ENCODE measurements at places on chromosomes 6 and 20. TPM values are rescaled to one million over a fixed set of nuclear protein-coding genes. Genes with fewer than 3 reads are reported as not detected.

SLPI gene
- 1.8 TPM for total RNA-seq

POU5F1 gene
- 0.69 TPM for total RNA-seq

SLA2 gene
- total RNA-seq = 0.19 TPM

DNA sequence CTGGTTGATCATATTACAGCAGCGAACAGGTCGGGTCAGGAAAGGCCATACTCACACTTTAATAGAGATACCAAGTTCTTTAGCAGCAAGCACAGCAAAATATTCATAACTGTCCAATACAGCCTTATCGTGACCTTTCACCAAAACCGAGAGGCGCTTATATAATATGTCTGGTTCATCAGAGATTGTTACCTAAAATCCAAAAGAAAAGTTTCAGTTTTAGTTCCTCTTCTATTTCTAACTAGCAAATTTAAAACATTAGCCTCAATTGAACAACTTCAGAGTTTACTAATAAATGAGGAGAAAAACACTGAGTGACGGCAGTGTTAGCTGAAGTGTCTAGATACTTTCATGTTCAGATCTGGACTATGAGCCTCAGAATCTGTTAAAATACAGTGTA, 5.9 kb downstream of the MRPS10 start:
- DNase-seq = no peak

RIPPLY2 gene
- not detected for total RNA-seq

DNA sequence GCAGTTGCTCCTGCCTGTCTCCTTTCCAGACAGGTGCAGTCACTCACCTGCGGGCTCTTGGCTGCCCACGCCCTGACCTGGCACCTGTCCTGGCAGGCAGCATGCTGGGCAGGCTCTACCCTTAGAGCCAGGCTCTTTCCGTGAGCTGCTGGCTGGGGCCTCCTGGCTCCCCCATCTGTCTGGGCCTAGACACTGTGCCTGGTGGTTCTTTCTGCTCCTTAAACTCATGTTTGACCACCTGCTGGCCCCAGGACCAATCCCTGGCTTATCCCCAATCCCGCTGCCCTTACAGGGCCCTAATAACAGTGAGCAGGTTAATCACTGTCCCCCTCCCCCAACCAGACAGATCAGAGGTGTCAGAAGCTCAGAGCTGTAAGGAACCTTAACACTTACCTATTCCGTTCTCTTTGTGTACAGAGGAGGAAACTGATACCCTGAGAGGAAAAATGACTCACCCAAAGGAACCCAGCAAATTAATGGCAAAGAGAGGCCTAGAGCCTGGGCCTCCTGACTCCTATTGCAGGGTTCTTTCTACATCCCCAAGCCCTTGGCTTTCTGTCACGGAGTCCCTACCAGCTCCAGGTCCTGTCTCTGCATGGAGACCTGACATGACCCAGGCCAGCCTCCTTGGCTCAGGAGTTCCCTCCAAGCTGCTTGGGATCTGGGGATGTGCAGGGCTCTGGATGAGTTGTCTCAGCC, 54.7 kb downstream of the RAB44 start:
- no peak for DNase-seq

DNA sequence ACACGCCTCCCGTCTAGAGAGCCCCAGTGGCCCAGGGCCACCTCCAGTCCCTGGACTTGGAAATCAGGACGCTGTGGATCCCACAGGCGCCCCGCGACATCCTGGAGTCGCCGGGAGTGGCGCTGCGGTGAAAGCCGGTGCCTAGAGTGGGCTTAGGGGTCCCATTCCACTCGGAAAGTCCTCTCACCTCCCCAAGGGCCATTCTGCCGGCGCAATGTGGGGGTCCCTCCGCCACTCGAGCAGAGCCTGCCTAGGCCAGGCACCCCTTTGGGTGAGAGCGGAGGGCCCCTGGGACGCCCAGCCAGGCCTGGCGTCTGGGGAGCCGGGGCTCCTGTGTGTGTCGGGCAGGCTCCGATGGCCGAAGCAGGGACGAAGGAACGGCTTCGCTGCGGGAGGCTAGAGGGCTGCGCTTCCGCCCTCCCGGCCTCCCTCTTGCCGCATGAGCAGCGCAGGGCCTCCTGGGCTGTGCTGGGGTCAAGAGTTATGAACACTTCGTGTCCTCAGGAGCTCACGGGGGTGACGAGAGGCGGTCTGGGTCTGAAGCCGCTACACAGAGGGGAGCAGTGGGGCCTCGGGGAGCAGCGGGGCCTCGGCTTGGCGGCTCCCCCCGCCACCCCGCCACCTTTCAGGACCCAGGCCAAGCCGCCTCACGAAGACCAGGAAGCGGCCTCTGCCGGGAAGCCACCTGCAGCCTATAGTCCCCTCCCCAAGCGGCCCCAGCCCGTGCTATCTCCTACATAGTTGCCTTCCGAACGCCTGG, 13.6 kb downstream of the POU3F2 start:
- DNase-seq = no peak

- DNase-seq = no peak
Observed at GRCh38 chr20:51097351-51098120, 74.6 kb upstream of the KCNG1 start.

HRH3 gene
- not detected for total RNA-seq

- no peak for DNase-seq
Observed at GRCh38 chr6:142820338-142821051, 124.5 kb downstream of the HIVEP2 start.

PRSS35 gene
- 0.36 TPM for total RNA-seq

FAM209A gene
- not detected for total RNA-seq

SLC12A5 gene
- total RNA-seq = not detected

SLC44A4 gene
- total RNA-seq = 0.08 TPM

DNA sequence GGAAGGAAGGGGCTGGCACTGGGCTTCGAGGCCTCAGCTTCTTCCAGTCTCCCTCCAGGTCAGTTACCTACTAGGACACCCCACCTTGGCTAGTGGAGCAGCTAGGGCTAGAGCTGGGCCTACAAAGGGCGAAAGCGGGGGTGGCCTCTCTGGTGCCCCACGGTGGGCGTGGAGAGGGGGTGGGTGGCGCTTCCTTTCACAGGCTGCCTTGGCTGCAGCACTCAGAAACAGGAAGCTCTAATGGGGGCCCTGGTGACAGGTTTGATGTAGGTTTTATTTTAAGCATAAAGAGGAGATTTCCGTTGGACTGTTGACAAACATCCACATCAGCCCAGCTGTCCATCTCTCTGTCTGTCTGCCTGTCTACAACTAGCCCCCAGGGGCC, 13.4 kb downstream of the FAM110A start:
- DNase-seq = no peak

STX11 gene
- total RNA-seq = 6.8 TPM

THBS2 gene
- 6.9 TPM for total RNA-seq

- DNase-seq = no peak
Observed at GRCh38 chr6:34973547-34974248, 84.6 kb downstream of the ANKS1A start.

PRL gene
- total RNA-seq = not detected

GRCh38 chr20:44223721-44224120, 13.2 kb upstream of the OSER1 start:
- DNase-seq = no peak

DNA sequence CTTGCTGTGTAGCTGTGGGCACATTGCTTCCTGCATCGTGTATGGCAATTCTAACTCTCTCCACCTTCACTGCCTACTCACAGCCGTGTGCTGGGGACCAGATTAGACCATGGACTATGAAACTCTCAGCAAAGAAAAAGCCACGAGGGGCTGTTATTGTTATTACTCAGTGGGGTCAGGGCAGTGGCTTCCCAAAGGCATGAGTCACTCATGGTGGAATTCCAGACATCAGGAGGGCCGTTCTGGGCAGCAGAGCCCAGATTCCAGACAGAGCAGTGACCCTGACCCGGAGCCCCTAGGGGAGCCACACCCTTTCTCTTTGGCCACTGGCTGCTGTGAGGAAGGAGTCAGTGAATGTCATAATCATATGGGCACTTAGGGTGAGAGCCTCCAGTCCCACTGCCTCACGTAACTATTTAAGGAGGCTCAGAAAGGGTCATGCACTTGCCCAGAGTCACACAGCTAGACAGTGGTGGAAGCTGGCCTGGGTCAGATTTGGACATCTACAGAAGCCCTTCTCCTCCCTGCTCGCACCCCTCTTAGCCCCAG, 22.2 kb upstream of the CCN5 start:
- peak; percentile 78 for DNase-seq

DNA sequence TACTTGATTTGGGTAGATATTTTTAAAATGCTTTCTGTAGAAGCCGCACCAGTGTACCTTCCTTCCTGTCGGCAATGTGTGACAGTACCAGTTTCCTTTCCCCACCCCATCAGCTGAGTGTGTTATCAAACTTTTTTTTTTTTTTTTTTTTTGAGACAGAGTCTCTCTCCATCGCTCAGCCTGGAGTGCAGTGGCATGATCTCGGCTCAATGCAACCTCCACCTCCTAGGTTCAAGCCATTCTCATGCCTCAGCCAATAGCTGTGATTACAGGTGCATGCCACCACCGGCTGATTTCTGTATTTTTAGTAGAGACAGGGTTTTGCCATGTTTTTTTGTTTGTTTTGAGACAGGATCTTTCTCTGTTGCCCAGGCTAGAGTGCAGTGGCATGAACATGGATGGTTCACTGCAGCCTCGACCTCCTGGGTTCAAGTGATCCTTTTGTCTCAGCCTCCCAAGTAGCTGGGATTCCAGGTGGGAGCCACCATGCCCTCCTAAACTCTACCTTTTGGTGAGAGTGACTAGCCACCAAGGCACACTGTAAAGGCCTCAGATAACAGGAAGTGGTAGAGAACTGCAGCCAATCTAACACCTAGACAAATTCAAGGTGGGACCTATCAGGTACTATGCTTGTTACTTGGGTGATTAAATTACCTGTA, 26.5 kb upstream of the ZBTB22 start:
- no peak for DNase-seq

- DNase-seq = no peak
Observed at GRCh38 chr6:169921217-169921616, 169.8 kb downstream of the ERMARD start.

FUT9 gene
- not detected for total RNA-seq

TNFRSF21 gene
- total RNA-seq = 6.3 TPM

FERMT1 gene
- total RNA-seq = 0.63 TPM

GRCh38 chr6:127291495-127291894, 24.8 kb downstream of the RNF146 start:
- no peak for DNase-seq

DNA sequence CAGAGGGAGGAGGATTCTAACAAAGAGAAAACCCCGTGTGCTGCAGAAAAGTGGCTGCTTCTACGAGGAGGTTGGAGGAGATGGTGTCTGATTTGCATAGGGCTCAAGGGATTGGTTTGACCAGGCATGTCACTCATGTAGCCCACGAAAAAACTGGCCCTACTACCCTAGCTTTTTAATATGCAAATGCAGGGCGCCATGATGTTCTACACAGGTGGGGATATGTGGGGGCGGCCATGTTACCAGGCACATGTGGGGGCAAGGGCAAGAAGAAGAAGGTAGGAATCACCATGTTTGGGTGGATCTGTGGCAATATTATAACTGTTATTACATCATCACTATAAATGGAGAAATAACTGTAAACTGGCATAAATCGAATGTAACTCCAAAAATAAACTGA, 9.9 kb downstream of the KIAA1755 start:
- no peak for DNase-seq

DNA sequence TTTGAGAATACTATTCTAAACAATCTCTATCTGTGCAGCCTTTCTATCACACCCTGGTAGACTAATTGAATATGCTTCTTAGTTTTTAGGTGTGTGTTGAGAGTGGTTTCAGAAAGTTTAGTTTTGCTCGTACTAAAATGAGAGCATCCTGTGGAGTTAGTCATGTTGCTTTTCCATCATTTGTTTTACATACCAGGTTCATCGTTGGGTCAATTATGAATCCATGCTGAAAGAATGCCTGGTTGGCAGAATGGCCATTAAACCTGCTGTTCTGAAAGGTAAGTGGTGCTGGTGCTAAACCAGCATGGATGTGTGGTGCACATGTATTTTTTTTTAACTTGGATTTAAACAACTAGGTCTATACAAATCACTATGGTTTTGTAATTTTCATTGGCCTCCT, 49.3 kb downstream of the CYB5R4 start:
- DNase-seq = no peak

GRCh38 chr20:4607287-4607713, 114.4 kb upstream of the PRND start:
- DNase-seq = no peak

DNA sequence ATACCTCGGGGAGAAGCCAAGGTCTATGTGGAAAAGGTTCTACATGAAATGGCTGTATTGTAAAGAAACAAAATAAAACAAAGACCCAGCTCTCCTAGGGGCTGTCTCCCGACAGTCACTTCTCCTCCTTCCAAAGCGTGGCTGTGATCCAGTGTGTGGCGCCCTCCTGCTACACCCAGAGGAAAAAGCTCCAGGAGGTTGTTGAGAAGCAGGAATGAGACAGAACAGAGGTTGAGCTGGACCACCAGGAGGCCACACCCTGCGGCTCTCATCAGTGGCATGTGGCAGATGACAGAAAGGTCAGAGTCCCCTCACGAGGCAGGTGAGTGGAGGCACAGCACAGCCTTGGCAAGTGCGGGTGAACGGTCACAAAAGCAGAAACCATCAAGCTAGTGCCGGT, 236.0 kb downstream of the TBXT start:
- no peak for DNase-seq

- peak; percentile 54 for DNase-seq
Observed at GRCh38 chr20:10672624-10673127, 1.1 kb downstream of the JAG1 start.

DNA sequence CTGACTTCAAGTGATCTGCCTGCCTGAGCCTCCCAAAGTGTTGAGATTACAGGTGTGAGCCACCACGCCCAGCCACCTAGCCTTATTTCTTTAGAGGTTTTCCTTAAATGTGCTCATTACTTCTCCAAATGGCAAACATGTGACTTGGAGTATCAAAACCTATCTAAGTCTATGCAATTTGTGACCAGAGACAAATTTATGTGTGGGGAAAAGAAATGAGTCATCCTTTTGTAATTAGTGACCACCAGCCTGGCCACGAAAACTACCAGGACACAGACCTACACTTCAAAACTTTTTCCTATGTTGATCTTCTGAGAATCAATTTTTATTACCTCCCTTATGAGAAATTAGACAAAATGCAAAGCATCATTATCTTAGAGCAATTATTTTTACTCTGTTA, 64.6 kb upstream of the OGFRL1 start:
- DNase-seq = no peak

RIPOR2 gene
- total RNA-seq = 3.1 TPM

DNA sequence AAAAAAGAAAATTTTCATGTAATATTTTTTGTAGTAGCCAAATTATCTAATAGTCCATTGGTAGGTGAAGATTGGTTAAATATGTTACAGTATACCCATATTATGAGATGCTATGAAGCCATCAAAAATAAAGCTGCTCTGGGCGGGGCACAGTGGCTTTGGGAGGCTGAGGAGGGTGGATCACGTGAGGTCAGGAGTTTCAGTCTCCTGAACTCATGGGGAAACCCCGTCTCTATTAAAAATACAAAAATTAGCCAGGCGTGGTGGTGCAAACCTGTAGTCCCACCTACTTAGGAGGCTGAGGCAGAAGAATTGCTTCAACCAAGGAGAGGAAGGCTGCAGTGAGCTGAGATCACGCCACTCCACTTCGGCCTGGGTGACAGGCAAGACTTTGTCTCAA, 360.5 kb downstream of the KIF16B start:
- no peak for DNase-seq

KHDC1L gene
- not detected for total RNA-seq

- peak; percentile 47 for DNase-seq
Observed at GRCh38 chr20:62946918-62947317, 5.6 kb upstream of the SLC17A9 start.

GRCh38 chr20:17868151-17868550, 100.4 kb downstream of the SNX5 start:
- no peak for DNase-seq

All from left ventricle myocardium inferior (tissue), 1 donor.